ENCODE measurements at places on chromosomes 16 and 17.

- DNase-seq: no peak
Measured at GRCh38 chr17:27541301-27542023, 85.2 kb downstream of the KSR1 start.

GRCh38 chr17:49404361-49404760, 10.3 kb downstream of the PHB1 start:
- no peak for DNase-seq

- no peak for DNase-seq
Measured at GRCh38 chr16:75085556-75085955, 31.0 kb downstream of the LDHD start.

- DNase-seq: no peak
Measured at GRCh38 chr17:60139438-60140285, 10.1 kb upstream of the CA4 start.

GRCh38 chr17:2262135-2262587, 41.4 kb downstream of the SMG6 start:
- no peak for DNase-seq

DNA sequence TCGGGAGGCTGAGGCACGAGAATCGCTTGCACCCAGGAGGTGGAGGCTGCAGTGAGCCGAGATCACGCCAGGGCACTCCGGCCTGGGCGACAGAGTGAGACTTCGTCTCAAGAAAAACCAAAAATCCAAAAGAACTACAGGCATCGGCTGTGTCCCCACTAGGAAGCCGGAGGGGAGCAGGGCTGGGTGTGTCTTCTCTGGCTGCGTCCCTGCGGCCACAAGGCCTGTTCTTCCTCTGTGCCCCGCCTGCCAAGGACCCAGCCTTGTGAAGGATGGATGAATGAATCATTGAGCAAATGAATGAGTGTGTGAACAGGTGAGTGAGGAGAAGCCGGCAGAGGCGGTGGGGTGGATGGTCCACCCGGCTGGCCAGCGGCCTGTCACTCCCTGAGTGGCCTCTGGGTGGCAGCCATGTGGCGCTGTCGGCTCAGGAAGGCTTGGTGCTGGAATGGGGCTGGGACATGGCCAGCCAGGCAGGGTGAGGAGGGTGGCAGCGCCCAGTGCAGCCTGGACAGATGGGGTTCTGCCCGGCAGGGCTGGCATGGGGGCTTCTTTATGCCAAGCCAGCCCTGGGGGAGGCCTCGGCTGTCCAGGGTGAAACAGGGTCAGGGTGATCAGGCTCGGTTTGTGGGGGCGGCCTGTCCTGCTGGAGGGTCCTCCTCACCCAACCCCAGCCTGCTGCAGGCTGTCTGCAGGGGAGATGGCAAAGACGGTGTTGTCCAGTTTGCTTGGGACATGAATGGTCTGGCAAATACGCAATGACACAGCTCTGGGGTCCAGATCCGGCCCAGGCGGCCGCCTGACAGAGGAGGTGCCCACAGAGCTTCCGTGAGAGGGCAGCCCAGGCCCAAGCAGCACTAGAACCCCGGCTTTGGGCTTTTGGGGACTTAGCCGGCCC, 21.7 kb downstream of the SLC25A10 start:
- no peak for DNase-seq

GRCh38 chr17:12438813-12439586, 226.7 kb upstream of the MYOCD start:
- no peak for DNase-seq
